ENCODE measurements at places on chromosomes 4 and X.
A peak's percentile ranks its signal among the peaks of the same experiment; 100 is the strongest.

DNA sequence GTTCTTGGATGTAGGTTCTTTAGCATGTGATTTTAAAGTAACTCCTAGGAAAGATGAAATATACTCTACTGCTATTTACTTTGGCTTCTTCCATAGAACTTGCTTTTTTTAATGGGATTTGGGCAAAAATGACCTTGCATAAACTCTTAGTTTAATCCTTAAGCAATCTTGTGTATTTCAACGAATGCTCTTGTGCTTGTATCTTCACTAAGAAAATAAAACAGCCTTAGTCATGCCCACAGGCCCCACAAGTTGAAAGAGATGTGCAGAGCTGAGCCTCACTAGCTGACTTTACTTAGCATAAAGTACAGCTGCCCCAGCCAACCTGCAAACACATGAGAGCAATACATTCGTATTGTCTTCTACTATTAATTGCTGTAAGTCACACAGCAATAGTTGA lies 1609.2 kb downstream of the STIM2 start:
- DNase-seq = peak; percentile 52

GRCh38 chrX:46645614-46646013 lies 72.0 kb downstream of the CHST7 start:
- no peak for DNase-seq

- peak; percentile 19 for DNase-seq
Observed at GRCh38 chrX:119266364-119266995, 30.4 kb downstream of the PGRMC1 start.

DNA sequence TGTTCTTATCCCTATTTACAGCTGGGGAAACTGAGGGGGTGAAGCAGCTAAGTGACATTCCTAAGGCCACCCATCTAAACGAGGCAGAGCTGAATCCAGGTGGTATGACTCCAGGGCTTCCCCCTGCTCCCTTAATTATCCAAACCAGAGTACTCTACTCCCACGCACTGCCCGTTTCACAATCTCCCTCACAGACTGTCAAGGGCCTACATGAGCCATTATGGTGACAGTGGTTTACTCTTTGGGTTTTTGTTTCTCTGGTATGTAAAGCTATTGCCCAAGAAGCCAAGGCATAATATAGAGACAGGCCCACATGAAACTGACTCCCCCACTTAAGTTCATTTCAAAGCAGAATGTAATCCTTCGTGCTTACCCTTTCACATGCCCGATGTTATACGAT lies 95.1 kb downstream of the NHS start:
- DNase-seq = peak; percentile 46

DNA sequence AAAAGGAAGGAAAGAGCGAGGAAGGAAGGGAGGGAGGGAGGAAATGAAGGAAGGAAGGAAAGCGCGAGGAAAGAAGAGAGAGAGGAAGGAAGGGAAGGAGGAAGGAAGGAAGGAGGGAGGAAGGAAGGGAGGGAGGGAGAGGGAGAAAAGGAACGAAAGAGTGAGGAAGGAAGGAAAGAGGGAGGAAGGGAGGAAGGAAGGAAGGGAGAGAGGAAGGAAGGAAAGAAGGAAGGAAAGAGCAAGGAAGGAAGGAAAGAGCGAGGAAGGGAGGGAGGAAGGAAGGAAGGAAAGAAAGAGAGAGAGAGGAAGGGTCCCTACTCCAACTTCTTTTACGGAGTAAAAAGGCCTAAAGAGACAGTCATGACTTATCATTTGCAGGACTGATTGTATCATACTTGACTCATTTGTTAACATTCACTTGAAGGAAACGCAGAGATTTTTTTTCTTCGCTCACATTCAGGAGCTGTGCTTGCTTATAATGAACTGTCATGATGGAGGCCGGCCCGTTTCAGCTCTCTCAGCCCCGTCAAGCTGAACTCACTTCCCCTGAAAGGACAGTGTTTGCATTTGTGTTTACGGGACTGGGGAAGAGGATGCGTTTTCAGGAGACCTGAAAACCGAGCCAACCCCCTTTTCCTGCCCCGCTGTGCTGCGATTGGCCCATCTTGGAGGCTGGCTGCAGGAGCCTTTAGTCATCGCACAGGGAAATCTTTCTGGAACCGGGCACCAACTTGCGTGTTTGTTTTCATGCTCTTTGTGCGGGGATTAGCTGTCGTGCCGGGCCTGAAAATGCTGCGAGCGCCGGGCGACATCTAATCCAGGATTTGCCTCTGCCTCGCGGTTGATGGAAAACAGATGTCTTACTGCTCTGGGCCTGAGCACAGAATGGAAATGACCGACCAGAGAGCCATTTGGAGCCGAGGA lies 17.8 kb downstream of the TRIM2 start:
- DNase-seq = peak; percentile 87

GRCh38 chr4:33709247-33709646 lies 2535.1 kb downstream of the ARAP2 start:
- peak; percentile 87 for DNase-seq

- DNase-seq = peak; percentile 64
Observed at GRCh38 chrX:101287402-101287801, 3.7 kb downstream of the TAF7L start.

DNA sequence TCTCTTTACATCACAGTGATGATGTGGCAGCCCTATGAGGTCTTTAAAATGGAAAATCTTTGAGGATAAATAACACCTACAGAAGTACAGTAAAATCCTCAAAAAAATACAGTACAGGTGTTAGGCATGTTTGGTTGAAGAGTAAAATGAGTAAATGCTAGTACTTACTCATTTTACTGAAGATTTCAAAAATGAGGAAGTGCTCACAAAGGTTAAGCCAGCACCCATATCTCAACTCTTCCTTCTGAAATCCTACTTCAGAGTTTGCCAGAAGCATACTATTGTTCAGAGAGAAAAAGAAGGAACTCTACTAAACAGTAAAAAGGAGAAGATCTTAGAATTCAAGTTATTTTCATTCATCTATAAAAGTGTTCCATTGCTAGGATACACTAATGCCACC lies 130.9 kb downstream of the CBR4 start:
- no peak for DNase-seq

DNA sequence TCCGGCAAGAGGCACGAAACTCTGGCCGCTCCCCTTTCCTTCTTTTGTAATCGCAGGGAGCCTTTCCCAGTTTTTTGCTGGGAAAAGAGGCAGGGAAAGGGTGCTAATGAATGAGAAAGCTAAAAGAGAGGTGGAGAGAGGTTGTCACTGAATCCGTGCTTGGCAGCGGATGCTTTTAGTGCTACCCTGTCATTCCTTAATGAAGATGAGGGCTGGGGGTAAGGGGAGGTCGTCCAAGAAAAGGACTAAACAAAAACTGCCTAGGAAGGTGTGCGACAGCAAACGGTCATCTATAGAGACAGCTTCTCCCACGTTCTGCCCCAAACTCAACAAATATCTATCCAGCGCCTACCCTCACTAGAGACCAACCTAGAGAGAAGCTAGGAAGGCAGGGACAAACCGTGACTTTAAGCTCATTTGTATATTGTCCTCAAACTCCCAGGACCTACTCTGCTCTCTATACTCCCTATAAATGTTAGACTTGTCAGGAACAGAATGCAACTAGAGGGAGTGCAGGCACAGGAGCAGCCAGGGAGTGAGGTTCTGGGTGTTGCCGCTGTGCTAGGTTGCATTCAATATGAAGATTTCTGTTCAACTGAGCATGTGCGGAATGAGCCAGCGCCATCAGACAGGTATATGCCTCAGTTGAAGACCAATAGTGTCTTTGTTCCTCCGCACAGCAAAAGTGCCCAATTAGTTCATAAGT lies 777 bp upstream of the CASK start:
- DNase-seq = peak; percentile 21
